Stimulated activated CD4-positive, alpha-beta T cell treated with anti-CD3 and anti-CD28 coated beads, Interleukin-2, amount 100 ng/mL, for 4 hours (primary cell): ENCODE measurements at places on chromosomes 3 and 15.

DNA sequence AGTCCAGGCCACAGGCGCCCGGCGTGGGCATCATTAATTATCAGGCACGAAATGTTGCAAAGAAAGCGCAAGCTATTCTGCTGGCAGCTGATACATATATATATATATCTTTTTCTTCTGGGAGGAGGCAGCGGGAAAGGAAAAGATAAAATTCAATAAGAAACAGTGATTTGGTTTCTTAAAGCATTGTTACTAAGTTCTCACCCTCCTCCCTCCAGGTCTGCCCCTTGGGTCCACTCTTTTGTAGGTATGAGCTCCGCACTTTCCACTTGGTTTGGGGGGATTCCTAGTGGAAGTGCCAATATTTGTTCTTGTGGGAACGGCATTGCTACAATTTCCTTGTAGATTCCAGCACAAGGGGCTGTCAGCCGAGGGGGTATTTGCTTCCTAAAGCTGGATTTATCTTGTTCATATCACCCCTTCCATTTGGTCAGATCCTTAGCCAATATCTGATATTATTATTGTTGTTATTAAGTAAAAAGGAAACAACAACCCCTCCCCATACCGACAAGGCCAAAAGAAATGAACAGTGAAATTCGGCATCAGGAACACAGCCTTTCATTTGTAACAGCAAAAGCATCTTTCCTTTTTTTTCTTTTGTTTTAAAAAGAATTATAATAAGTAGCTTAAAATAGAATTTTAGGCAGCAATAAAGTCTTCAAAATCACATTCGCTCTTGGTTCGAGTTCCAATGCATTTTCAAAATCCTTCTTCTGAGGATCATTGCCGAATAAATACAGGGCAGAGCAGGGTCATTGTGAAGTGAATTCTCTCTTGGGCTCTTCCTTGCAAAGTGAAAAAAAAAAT lies 15.6 kb downstream of the ZIC1 start:
- DNase-seq: no peak

GRCh38 chr3:52405601-52406110 lies 39.2 kb downstream of the SEMA3G start:
- no peak for DNase-seq

GRCh38 chr15:57085267-57085666 lies 166.8 kb downstream of the TCF12 start:
- DNase-seq: no peak

DNA sequence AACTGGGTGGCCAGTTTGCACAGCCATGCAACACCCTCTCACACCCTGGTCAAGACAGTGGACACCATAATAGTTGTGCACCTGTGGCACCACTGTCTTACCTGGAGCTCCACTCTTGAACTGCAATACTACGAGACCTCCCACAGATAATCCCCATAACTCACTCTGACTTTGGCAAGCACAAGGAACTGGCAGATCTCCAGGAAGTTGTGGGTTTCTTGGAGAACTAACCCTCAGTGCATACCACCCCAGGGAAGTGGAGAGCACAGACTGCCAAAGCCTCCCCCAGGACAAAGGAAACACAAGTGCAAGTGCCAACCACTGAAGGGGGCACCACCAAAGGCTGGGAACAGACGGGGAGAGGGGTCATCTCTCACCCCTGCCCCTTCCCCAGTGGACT lies 318.6 kb downstream of the SUCLG2 start:
- DNase-seq: no peak

DNA sequence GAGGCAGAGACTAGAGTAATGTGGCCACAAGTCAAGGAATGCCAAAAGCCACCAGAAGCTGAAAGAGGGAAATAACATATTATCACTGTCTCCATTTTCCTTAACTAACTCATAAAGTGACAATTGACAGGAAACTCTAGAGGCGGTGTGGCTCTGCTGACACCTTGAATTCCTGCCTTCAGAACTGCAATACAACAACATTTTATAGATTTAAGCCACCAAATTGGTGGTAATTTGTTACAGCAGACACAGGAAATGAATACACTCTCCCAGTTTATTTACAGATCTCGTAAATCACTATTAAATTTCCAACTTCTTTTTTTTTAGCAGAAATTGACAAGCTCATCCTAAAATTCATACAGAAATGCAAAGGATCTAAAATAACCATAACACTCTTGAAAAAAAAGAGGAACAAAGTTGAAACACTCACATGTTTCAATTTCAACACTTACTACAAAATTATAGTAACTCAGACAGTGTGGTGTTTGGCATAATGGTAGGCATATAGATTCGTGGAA lies 449.9 kb downstream of the OTOL1 start:
- no peak for DNase-seq

- DNase-seq: no peak
Observed at GRCh38 chr3:28376424-28376823, 27.8 kb upstream of the AZI2 start.

GRCh38 chr3:14472471-14473351 lies 67.4 kb downstream of the GRIP2 start:
- DNase-seq: no peak

DNA sequence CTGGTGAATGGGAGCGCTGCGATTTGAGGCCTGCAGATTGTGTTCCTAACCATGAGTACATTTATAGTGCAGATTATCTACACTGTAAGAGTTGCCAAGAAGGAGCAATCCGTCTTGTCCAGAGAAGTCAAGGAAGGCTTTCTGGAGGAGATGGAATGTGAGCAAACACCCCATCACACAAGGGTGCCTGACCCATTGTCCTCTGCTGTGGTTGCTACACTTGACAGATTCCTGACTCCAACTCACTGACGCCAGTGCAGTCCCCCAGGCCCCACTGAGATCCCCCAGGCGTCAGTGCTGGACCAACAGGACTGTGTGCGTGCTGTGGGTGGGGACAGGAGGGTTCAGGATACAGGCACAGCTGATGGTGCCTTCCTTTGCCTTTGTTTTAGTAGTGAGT lies 135.9 kb upstream of the TPM1 start:
- DNase-seq: no peak

- no peak for DNase-seq
Observed at GRCh38 chr3:129549006-129549800, 6.2 kb downstream of the H1-8 start.

- no peak for DNase-seq
Observed at GRCh38 chr15:62407216-62407615, 242.1 kb upstream of the C2CD4B start.

GRCh38 chr15:87219650-87220615 lies 1036.6 kb downstream of the NTRK3 start:
- DNase-seq: no peak

DNA sequence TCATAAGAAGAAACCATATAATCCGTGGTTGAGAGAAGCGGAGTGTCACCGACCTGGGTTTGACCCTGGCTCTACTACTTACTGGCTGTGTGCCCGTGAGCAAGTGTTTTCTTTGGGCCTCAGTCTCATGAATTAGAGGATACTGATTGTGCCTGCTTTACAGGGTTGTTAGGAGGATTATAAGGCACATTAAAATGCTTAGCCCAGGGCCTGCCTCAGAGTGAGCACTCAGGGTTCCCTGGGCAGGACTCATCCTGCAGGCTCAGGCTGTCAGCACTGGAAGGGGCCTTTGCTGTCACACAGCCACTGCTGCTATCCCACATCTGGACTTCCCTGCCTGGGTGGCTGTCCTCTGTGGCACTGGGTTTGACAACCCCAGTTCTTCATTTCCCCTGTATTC lies 4.7 kb downstream of the PLA2G4F start:
- DNase-seq: no peak

GRCh38 chr3:45198264-45199260 lies 27.5 kb downstream of the TMEM158 start:
- DNase-seq: no peak

GRCh38 chr3:107217172-107217571 lies 160.1 kb upstream of the CCDC54 start:
- no peak for DNase-seq

DNA sequence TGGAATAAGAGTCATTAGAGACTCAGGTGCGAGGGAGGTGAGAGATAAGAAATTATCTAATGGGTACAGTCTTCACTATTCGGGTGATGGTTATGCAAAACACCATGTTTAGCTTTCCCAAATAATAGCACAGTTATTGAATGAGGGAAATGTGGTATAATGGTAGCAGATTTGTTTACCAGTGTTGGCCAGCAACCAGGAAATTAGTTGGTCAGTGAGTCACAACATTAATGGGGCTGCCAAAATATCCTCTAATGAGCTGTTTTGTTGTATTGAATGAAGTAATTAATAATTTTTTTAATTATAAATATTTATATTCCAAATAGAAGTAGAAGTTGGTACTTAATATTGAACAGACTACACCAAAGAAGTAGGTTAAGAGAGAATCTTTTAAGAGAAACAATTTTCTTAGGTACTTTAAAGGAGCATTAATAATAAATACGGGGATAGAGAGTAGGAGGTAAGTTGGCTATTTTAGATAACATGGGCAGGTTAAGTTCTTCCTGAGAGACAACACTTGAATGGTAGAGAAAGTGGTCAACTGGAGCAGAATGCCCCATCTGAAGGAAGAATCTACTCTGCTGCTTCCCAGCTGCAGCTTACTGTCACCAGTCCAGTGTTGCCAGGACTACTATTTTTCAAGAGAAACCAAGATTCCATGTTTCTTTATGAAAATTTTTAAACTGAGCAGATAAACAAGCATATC lies 218.8 kb downstream of the UBE2E2 start:
- DNase-seq: no peak

GRCh38 chr3:142642956-142643355 lies 46.8 kb downstream of the PLS1 start:
- no peak for DNase-seq

GRCh38 chr15:48683991-48684765 lies 38.7 kb upstream of the FBN1 start:
- DNase-seq: no peak

GRCh38 chr3:129501630-129502029 lies 26.8 kb upstream of the RHO start:
- DNase-seq: no peak

DNA sequence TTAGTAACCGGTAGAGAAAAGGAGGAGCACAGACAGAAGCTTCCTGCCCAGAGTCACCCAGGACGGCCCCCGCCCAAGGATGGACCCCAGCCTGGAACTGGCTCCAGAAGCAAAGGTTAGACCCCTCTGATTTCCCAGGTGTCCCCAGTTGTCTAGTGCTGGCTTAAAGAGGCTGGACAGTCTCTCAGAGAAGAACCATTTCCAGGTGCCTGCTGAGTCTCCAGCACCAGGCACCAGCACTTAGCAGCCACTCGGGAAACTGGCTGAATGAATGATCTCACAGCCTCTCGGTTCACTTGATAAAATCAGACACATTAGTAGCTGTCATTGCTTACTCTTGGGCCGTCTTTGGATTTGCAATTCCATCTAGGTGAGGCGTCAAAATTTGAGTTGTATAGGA lies 139.7 kb upstream of the HES1 start:
- DNase-seq: no peak

DNA sequence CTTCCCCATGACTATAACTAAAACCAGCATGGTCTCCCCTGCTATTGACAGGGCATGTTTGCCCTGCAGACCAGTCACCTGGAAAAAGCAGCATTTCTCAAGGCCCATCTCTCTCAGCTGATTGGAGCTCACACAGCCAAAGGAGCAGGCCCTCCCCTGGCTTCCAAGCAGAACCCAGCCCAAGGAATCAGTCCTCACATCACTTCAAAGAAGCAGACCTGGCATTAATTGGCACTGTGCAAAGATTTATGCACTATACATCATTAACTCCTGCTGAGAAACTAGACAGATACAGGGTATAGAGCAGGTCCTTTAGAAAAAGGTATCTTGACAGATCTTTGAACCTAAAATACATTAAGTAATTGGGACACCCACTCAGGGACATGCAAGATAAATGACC lies 323.8 kb upstream of the PPP2R3A start:
- no peak for DNase-seq

- no peak for DNase-seq
Observed at GRCh38 chr15:45714590-45715488, 80.0 kb downstream of the SQOR start.

- no peak for DNase-seq
Observed at GRCh38 chr15:82768414-82769054, 37.3 kb downstream of the FSD2 start.
